Neural progenitor cell (in vitro differentiated cells): ENCODE measurements at places on chromosomes 1 and 21. TPM values are rescaled to one million over a fixed set of nuclear protein-coding genes. Genes with fewer than 3 reads are reported as not detected.

Gene S100PBP
- 72.9 and 107 TPM in 2 replicates for total RNA-seq

Gene FMO4
- total RNA-seq, result 3.9 and 8.3 TPM in 2 replicates

Gene PCBP3
- 4.6 and 6.7 TPM in 2 replicates for total RNA-seq

Gene RGS7
- total RNA-seq, result 0.06 TPM in 1 of 2 replicates, not detected in the other

Gene ACTN2
- 0.52 and 0.81 TPM in 2 replicates for total RNA-seq

Gene AMY1C
- total RNA-seq, result not detected in 2 replicates

Gene CD5L
- total RNA-seq, result not detected in 2 replicates

Gene ATP6V0B
- total RNA-seq, result 39.2 and 71.2 TPM in 2 replicates

Gene CHIA
- total RNA-seq, result not detected in 2 replicates

DNA sequence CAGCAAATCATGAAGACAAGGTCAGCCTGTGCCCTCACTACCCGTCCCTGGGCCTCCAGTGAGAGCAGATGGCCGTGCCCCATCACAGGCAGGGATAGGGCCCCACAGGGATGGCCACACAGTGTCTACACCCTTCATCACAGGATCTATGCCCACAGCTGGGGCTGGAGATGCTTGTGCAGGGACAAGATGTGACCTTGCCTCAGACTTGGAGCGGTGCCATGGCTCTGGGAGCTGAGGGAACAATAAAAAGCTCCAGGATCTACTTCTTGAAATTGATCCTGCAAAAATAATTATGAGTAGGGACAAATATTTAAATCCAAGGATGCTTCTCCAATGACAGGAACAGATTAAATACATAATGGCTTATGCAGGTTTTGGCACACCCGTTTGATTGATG lies 25.4 kb upstream of the TCEA3 start:
- no peak for DNase-seq

DNA sequence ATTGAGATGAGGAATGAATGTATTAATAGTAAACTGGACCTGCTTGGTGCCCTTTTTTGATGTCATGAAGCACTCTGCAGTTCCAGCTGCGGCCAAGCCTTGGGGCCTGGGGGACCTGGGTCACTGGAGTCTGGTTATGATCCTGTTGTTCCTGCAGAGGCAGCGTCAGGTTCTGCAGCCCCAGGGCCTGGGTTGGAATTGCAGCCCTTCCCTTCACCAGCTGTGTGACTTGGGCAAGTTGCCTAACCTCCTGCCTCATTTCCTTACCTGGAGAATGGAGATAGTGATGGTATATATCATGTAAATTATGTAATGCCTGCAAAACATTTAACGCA lies 9.1 kb upstream of the ATP5PO start:
- no peak for DNase-seq

DNA sequence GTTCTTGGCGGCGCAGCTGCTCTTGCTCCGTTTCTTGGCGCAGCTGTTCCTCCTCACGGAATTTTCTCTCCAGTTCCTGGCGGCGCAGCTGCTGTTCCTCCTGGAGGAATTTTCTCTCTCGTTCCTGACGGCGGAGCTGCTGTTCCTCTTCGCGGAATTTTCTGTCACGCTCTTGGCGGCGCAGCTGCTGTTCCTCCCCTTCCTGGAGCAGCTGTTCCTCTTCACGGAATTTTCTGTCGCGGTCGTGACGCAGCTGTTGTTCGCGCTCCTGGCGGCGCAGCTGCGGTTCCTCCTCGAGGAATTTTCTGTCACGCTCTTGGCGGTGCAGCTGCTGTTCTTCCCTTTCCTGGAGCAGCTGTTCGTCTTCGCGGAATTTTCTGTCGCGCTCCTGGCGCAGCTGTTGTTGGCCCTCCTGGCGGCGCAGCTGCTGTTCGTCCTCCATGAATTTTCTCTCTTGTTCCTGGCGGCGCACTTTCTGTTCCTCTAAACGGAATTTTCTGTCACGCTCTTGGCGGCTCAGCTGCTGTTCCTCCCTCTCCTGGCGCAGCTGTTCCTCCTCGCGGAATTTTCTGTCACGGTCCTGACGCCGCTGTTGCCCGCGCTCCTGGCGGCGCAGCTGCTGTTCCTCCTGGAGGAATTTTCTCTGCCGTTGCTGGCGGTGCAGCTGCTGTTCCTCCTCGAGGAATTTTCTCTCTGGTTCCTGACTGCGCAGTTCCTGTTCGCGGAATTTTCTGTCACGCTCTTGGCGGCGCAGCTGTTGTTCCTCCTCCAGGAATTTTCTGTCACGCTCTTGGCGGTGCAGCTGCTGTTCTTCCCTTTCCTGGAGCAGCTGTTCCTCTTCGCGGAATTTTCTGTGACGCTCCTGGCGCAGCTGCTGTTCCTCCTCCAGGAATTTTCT lies 7.0 kb downstream of the TCHH start:
- peak; percentile 4 for DNase-seq

DNA sequence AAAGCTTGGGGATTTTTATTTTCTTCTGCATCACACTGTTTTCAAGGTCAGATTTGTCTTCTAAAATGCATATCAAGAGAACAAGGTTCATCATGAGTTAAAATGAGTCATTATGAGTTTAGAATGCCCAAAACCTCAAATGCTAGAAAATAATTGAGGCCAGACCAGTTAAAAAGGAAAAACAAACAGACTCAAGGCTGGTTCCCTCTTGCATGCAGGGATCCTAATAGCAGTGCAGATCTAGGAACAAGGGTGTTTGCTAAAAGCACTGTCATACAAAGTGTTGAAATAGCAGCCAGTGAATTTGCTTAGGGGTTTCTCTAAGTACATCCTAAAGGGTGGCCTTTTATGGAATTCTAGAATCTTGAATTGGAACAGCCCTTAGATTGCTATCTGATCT lies 15.3 kb downstream of the BEND5 start:
- DNase-seq, result no peak

DNA sequence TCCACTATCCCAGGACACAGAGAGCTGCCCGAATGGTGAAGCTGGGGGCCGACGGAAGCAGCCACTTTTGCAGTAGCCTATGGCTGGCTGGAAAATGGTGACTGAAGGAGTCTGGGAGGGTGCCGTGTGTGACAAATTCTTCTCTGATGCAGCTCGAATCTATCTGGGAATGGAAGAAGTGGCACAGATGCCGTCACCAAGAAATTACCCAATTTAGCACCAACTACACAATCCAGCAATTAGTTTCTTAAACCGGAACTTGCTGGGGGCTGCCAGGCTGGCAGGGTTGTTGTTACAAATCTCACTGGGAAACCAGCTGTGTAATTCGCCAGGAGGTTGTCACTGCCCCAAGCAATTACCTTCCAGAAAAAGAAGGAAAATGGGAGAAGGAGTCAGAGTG lies 18.0 kb downstream of the DLGAP3 start:
- DNase-seq, result no peak

GRCh38 chr1:245768596-245768995 lies 613.8 kb downstream of the KIF26B start:
- DNase-seq, result no peak

GRCh38 chr1:102872526-102872925 lies 235.8 kb downstream of the COL11A1 start:
- DNase-seq, result peak; percentile 46

- no peak for DNase-seq
Measured at GRCh38 chr1:39952359-39953110, 2.4 kb upstream of the MFSD2A start.

DNA sequence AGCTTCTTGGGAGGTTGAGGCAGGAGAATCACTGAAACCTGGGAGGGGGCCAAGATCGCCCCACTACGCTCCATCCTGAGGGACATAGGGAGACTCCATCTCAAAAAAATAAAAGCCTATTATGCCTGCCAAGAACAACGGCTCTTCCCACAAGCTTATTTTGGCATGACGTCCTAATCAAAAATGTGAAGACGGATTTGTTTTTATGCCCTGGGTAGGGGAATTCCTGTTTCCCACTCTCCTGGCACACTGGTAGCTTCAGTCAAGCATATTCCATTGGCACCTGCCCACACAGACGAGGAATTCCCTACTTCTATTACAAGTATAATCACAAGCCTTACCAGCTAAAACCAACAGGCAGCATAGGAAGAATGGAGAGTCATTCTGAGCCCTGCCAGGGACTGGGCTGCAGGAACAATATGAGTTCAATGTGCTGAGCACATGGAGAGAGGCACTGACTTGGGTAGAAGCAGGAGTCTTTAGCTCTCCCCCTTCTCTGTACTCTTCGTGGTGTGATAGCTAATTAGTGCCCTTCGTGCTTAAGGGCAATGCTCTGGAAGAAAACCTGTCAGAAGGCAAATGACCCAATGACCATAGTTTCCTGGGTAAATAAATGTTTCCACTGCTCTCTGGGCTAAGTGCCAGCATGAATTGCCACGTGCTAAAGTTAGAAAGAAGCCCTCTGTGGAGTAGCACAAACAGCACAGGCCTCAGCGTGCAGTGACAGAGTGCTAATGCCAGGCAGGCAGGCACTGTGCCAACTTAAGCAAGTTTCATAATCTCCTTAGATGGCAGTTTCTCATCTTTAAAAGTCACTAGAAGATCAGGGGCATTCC lies 16.8 kb downstream of the TNFSF4 start:
- no peak for DNase-seq

DNA sequence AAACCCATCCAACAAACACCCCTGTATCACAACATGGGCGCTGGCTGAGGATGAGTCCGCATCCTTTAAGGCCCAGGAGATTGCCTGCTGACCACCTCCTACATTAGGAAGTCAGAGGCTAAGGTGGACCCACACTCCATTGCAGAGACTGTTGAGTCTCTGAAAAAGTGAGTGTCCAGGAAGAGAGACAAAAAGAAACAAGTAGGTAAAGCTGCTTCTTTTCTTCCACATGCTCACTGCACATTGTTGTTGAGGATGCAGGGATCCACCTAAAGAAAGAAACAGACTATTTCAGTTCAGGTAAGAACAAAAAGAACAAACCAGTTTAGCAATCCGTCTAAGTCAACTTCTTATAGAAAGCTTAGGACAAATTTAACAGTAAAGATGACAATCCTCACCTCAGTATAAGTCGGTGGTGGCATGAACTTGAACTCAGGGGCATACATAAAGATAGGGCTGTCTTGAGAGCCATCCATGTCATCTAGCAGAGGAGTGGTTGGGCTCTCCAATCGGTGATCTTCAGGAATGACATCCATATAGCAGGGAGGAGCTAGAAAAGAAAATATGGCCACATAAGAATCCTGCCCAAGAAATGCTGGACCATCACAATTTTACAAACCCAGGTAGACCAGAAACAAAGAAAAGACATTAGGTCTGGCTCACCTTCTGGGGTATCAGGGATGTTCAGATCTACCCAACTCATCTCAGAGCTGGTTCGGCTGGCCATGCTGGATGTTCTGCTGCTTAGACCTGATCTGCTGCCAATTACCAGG lies 2.6 kb downstream of the TXNIP start:
- no peak for DNase-seq

GRCh38 chr1:227941509-227942020 lies 6.2 kb downstream of the WNT9A start:
- no peak for DNase-seq

- no peak for DNase-seq
Measured at GRCh38 chr1:160360227-160360695, 6.6 kb upstream of the NHLH1 start.

GRCh38 chr1:77687519-77687906 lies 5.1 kb upstream of the ZZZ3 start:
- DNase-seq, result peak; percentile 86

- DNase-seq, result peak; percentile 97
Measured at GRCh38 chr1:244835276-244836134, at the start of gene COX20. Gene COX20 (plus strand): TSS chr1:244835658. CDS start chr1:244835715, 57 bp downstream.

DNA sequence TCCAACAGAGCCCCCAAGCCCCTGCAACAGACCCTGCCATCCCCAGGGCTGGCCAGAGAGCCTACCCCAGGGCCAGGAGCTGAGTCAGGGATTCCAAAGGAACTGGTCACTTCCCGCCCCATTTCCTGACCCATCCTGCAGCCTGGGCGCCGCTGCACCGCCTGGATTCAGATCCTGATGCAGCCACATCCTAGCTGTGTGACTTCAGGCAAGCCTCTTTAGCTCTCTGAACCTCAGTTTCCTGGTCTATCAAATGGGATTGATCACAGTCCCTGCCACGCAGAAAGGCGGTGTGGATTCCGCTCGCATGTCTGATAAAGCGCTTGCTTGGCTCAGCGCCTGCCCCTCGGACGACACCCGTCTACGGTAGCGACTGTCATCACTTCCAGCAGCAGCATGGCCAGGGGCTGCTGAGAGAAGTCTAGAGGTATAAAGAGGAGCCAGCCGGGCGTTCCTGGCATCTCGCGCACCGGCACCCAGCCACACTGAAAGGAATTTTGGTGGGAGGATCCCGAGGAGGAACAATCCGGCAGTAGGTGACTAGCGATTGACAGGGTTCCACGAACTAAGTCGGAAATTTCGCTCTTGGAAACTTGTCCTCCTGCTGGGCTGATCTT lies 10.1 kb downstream of the EPHA2 start:
- DNase-seq, result peak; percentile 70

- DNase-seq, result no peak
Measured at GRCh38 chr1:116494745-116495144, 76.1 kb downstream of the CD58 start.

DNA sequence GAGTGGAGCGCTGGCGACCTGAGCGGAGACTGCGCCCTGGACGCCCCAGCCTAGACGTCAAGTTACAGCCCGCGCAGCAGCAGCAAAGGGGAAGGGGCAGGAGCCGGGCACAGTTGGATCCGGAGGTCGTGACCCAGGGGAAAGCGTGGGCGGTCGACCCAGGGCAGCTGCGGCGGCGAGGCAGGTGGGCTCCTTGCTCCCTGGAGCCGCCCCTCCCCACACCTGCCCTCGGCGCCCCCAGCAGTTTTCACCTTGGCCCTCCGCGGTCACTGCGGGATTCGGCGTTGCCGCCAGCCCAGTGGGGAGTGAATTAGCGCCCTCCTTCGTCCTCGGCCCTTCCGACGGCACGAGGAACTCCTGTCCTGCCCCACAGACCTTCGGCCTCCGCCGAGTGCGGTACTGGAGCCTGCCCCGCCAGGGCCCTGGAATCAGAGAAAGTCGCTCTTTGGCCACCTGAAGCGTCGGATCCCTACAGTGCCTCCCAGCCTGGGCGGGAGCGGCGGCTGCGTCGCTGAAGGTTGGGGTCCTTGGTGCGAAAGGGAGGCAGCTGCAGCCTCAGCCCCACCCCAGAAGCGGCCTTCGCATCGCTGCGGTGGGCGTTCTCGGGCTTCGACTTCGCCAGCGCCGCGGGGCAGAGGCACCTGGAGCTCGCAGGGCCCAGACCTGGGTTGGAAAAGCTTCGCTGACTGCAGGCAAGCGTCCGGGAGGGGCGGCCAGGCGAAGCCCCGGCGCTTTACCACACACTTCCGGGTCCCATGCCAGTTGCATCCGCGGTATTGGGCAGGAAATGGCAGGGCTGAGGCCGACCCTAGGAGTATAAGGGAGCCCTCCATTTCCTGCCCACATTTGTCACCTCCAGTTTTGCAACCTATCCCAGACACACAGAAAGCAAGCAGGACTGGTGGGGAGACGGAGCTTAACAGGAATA lies 4.2 kb downstream of the TFAP2E start:
- peak; percentile 42 for DNase-seq

- DNase-seq, result peak; percentile 68
Measured at GRCh38 chr1:180168786-180169639, 14.3 kb downstream of the QSOX1 start.

GRCh38 chr1:234400773-234401172 lies 27.5 kb downstream of the COA6 start:
- no peak for DNase-seq

GRCh38 chr1:18085387-18086074 lies 22.1 kb upstream of the IGSF21 start:
- DNase-seq, result no peak

DNA sequence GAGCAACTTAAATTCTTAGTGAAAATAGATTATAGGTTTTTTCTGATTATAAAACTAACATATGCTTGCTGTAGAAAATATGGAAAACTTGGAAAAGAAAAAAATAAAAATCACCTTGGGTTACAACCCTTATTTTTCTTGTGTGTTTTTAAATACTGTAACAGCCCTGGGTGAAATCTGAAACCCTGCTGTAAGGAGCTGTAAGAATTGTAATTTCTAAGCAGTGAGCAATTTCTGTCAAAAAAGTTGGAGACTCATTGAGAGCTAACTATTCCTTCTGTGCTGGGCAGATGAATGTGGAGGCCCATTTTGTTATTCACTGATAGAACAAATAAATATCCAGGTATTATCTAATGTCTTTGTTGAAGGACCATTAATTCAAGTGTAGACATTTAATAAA lies 42.6 kb downstream of the ADCY10 start:
- no peak for DNase-seq
